Activated CD4-positive, alpha-beta T cell treated with anti-CD3 and anti-CD28 coated beads, Interleukin-2, amount 10 ng/mL, durations not matched to agents 7 days and 5 days (primary cell): ENCODE measurements at places on chromosomes 1 and 21.

- H3K27ac ChIP-seq = no peak overlapping the region
- no peak overlapping the region for H3K4me3 ChIP-seq
- DNase-seq = no peak
- no peaks in the 10 kb centered on the region for H3K27me3 ChIP-seq
Observed at GRCh38 chr1:89939059-89939570, 55.8 kb upstream of the ZNF326 start.

- no peak for DNase-seq
- no peak overlapping the region for H3K27ac ChIP-seq
- H3K36me3 ChIP-seq = no peaks in the 10 kb centered on the region
- H3K27me3 ChIP-seq = no peaks in the 10 kb centered on the region
Observed at GRCh38 chr1:163093579-163093978, 24.4 kb downstream of the RGS4 start.

DNA sequence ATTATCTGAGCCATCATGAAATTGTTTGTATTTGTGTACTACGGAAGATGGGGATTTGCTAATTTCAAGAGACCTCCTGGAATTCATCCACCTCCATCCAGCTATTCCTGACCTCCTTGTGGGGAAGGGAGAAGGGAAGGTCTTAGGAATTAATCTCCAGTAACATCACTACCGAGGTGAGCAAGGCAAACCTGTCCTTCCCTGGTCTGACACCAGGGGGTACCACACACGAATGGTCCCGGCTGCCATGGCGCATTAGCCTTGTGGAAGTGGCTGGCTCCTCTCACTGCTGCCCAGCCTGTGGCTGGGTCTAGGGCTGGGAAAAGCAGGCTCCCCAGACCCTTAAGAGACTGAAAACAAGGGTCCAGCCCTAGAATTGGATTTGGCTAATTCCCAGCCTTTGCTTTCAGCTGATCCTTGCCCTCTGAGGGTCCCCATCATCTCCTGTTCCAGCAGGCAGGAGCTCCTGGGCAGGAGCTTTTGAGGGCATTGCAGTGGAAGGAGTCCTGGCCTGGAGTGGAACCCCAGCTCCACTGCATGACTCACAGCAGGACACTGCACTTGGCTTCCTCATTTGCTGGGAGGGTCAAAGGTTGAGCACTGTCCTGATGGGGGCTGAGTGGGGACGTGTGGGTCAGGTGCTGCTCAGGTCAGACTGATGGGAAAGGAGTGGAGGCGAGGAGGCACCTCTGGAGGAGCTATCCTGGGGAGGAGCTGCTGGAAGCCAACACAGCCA is 34.8 kb downstream of the RIMS3 start:
- peak overlapping the region; percentile 13 for H3K27ac ChIP-seq
- H3K4me1 ChIP-seq = peaks cover 38% of the 10 kb centered on the region
- H3K27me3 ChIP-seq = no peaks in the 10 kb centered on the region

DNA sequence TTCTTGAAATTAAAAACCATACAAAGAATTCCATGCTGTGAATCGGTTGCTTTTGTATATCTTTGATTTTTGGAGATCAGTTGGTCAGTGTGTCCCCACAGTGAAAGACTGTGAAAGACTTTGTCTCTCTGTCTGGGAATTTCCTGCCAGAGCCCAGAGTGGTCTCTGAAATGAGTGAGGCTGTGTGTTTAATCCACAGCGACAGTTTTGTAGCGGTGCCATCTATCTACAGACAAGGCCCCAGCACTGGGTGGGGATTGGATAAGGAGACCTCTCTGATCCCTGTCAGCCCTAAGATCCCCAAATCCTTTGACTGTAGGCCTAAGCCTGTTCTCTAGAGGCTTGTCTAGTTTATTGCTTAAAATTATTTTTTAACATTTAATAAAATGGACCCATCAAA is 10.3 kb downstream of the GPR25 start:
- H3K27me3 ChIP-seq = peaks cover 37% of the 10 kb centered on the region
- no peak for DNase-seq
- H3K27ac ChIP-seq = no peak overlapping the region

DNA sequence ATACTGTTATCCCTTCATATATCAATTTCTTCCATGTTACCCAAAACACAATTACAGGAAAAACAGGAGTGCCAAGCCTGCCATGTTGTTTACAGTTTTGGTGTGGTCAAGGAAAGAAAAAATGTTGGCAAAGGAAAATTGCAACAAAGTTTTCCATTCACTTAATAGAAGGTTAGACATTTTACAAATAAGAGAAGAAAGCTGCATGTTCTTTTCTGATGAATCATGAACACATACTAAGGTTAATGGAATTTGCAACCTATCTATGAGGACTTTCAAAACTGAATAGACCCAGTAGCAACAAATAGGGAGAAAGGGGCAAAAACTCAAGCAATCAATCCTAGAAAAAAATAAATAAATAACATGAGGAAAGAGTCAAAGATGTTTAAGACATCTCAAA is 556.7 kb downstream of the DPYD start:
- no peaks in the 10 kb centered on the region for H3K27me3 ChIP-seq
- DNase-seq = no peak
- H3K27ac ChIP-seq = no peak overlapping the region
- H3K36me3 ChIP-seq = peaks cover 13% of the 10 kb centered on the region
- no peaks in the 10 kb centered on the region for H3K4me1 ChIP-seq

- peaks cover 10% of the 10 kb centered on the region for H3K27me3 ChIP-seq
- H3K4me3 ChIP-seq = no peak overlapping the region
- H3K27ac ChIP-seq = no peak overlapping the region
- DNase-seq = no peak
- no peaks in the 10 kb centered on the region for H3K4me1 ChIP-seq
Observed at GRCh38 chr1:93690921-93691789, 9.5 kb upstream of the BCAR3 start.

DNA sequence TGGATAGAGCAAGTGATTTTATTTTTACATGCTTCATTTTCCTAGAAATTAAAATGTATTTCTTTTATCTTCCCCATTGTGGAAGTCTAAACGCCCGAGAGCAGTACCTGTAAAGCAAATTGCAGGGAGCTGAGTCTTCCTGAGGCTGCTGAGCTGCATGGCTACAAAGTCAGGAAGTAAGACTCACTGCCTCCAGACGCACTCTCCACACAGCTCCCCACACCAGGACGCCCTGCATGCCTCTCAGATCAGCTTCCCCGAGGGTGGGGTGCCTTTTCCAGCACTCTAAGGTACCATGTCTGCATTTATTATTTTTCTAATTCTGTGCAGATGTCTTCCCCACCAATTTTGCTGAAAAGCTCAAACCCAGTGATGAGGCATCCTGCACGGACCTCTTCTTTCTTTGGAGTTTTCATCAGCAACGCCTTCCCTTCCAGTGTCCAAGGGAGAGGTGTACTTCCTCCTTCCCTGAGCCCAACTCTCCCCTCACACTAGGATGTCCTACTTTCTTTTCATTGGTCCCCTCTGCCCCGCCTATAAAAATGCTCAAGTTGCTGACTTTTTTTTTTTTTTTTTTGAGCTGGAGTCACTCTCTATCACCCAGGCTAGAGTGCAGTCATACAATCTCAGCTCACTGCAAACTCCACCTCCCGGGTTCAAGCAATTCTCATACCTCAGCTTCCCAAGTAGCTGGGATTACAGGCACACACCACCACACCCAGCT is 114.7 kb downstream of the PCNX2 start:
- H3K4me1 ChIP-seq = peaks cover 17% of the 10 kb centered on the region
- no peak overlapping the region for H3K27ac ChIP-seq
- peaks cover 68% of the 10 kb centered on the region for H3K36me3 ChIP-seq

- H3K4me1 ChIP-seq = peaks cover 46% of the 10 kb centered on the region
- no peaks in the 10 kb centered on the region for H3K27me3 ChIP-seq
- H3K4me3 ChIP-seq = no peak overlapping the region
- H3K36me3 ChIP-seq = peaks cover 32% of the 10 kb centered on the region
- no peak for DNase-seq
Observed at GRCh38 chr1:92301021-92301420, 2.2 kb downstream of the RPAP2 start.

DNA sequence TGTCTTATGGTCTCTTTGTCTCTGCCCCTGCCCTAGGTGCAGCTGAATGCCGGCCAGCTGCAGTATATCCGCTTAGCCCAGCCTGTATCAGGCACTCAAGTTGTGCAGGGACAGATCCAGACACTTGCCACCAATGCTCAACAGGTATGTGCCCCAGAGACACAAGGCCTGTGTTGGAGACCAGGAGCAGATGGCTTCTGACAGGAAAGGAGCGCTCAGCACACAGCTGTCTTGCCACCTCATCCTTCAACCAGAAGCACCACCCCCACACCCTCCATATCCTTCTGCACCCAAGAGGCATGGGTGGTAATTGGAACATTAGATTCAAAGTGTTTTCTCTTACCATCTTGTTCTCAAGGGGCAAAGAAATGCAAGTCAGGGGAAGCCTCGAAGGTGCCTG is 17.0 kb upstream of the KCNQ4 start:
- H3K4me3 ChIP-seq = no peak overlapping the region
- DNase-seq = no peak
- H3K27me3 ChIP-seq = no peaks in the 10 kb centered on the region
- peaks cover 65% of the 10 kb centered on the region for H3K4me1 ChIP-seq
- H3K36me3 ChIP-seq = peaks cover 79% of the 10 kb centered on the region

DNA sequence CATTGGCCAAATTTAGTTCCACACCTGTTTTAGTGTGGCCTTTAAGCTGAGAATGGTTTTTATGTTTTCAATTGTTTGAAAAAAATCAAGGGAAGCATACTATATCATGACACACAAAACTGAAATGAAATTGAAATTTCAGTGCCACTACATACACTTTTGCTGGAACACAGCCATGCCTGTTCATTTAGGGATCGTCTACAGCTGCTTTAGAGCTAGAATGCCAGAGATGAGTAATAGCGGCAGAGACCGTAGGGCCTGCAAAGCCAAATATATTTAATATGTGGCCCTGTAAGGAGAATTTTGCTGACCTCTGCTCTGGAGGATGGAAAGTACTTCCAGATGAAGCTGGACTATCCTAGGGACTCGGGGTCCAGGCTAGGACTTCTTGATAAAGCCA is 62.5 kb upstream of the LYST start:
- no peak for DNase-seq
- peaks cover 6% of the 10 kb centered on the region for H3K27me3 ChIP-seq
- peaks cover 27% of the 10 kb centered on the region for H3K4me1 ChIP-seq
- no peaks in the 10 kb centered on the region for H3K36me3 ChIP-seq

DNA sequence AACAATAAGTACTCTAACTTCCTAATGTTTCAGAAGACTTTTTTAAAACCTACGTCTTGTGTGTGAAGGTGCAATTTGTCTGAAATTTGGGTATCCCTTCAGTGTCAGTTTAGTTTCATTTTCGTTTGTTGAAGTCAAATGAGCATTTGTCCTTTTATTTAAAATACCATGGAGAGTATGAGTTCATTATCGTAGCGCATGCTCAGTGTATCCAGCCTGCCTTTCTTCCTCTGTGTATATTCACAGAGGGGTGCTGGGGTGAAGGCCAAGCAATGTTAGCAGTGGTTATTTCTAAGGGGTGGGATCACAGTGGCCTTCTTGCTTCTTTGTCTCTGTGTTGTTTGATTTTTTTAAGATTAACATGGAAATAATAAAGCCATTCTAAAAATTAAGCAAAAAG is 43.2 kb downstream of the CNN3 start:
- DNase-seq = peak; percentile 15
- H3K27ac ChIP-seq = peak overlapping the region; percentile 82
- H3K4me3 ChIP-seq = peak overlapping the region; percentile 9
- peaks cover 3% of the 10 kb centered on the region for H3K27me3 ChIP-seq
- H3K4me1 ChIP-seq = peaks cover 15% of the 10 kb centered on the region
- no peaks in the 10 kb centered on the region for H3K36me3 ChIP-seq

DNA sequence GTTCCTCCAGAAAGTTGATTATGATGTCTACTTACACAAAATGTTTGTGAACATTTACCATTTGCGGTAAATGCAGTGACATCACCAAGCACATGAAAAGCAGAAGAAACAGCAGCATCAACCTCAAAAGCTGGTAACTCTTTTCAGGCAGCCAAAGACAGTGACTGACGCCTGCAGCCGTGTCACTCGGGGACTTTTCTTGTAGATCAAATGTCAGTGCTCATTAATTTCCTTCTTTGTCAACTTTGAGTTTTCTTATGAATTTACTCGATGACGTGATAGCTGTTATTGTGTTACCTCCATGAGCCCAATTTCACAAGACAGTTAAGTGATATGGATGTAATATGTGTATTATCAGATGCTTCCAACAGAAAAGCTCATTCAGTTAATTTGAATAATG is 92.5 kb downstream of the RIPK4 start:
- no peaks in the 10 kb centered on the region for H3K36me3 ChIP-seq
- H3K4me3 ChIP-seq = no peak overlapping the region
- H3K27me3 ChIP-seq = peaks cover 8% of the 10 kb centered on the region

GRCh38 chr1:74766579-74766978 is 33.6 kb downstream of the TYW3 start:
- H3K4me1 ChIP-seq = peaks cover 6% of the 10 kb centered on the region
- no peak overlapping the region for H3K27ac ChIP-seq
- DNase-seq = no peak
- H3K36me3 ChIP-seq = peaks cover 23% of the 10 kb centered on the region
- no peaks in the 10 kb centered on the region for H3K27me3 ChIP-seq

- peaks cover 9% of the 10 kb centered on the region for H3K4me1 ChIP-seq
- DNase-seq = peak; percentile 49
- peaks cover 2% of the 10 kb centered on the region for H3K27me3 ChIP-seq
- no peaks in the 10 kb centered on the region for H3K36me3 ChIP-seq
- H3K4me3 ChIP-seq = no peak overlapping the region
Observed at GRCh38 chr1:213852107-213852506, 135.7 kb upstream of the PROX1 start.

DNA sequence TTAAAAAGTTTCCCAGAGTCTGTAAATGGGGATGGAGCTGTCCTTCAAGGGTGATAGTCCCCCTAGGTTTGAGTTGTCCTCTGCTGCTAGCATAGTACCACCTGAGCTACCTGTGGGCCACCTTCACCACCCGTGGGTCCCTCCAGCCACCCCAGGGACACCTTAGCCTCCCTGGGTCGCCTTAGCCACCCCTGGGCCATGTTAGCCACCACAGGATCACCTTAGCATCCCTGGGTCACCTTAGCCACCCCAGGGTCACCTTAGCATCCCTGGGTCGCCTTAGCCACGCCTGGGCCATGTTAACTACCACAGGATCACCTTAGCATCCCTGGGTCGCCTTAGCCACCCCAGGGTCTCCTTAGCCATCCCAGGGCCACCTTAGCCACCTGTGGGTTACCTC is 67.1 kb downstream of the ADARB1 start:
- DNase-seq = no peak
- peaks cover 6% of the 10 kb centered on the region for H3K4me1 ChIP-seq
- H3K27me3 ChIP-seq = no peaks in the 10 kb centered on the region
- no peaks in the 10 kb centered on the region for H3K36me3 ChIP-seq
- H3K4me3 ChIP-seq = no peak overlapping the region
